ENCODE measurements at places on chromosomes 11 and 22.

DNA sequence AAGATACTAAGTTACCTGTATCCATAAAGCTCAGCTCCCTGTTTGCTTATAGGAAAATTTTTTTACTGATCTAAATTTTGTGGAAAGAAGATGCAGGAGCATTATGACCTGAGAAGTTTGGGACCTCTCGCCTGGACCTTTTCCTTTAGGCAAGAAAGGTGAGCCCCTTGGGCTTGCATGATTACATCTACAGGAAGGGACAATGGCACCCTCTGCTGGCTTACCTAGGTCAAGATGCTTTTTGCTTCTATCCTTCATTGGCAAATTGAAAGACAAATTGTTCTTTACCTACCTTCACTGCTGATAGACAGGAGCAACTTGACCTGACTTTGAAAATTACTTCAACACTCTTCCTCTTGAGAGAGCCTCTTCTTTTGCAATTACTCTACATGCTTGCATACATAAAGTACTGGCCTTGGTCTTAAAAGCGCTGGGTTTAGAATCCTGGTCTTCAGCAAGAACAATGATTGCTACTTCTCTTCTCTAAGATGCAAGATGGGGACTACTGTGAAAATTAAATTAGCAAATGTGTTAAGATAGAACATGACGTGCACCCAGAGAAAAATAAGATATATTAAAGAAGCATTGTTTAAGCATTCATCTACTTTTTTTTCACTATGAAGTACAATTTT is 147.2 kb downstream of the TRPC6 start:
- no peak for DNase-seq

GRCh38 chr22:48906216-48906835 is 921.3 kb downstream of the BRD1 start:
- no peak for DNase-seq

DNA sequence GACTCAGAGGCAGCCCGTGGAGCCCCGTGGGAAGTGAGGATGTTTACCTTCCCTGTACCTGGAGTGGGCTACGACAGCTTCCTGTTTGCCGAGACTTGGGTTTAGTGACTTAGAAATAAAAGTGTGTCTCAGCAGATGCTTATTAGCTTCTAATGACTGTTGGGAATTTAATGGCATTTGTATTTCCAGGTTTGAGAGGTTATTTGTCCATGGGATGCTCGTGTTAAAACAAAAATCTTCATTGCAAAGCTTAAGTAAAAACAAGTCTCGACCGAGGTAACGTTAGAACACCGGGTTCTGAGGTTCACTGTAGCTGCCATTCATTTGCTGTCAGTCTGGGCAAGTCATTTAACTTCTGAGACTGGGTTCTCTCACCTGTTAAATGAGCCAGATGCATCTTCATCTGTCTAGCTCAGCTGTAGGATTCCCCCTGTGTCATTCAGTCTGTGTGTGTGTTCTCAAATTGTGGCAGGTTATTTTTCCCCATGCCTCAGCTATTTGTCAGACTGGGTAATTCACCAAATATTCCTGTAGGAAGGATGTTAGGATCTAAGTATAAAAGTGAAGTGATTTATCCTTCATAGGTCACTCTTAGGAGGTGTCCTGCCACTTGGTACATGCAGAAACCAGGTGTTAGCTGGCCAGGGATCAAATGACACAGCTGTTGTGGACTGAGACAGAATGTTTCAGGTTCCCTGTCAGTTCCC is 791 bp downstream of the EI24 start:
- peak; percentile 14 for DNase-seq

DNA sequence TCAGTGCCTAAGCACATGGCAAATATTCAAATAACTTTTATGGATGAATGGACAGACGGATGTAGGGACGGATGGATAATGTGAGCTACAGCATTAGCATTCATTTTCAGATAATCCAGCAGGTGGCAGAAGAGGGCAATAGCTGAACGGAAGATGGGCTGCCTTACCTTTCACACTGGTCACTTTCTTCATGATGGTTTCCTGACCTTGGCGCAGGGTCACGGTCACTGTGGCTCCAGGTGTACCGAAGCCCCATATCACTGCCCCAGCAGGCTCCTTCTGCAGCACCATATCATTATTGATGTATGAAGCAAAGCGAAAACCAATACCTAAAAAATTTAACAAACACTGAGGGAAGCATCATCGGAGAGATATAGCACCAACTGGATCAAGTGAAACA is 4.3 kb downstream of the SIAE start:
- peak; percentile 60 for DNase-seq

- DNase-seq = no peak
Measured at GRCh38 chr11:126864934-126865333, 135.6 kb downstream of the KIRREL3 start.

DNA sequence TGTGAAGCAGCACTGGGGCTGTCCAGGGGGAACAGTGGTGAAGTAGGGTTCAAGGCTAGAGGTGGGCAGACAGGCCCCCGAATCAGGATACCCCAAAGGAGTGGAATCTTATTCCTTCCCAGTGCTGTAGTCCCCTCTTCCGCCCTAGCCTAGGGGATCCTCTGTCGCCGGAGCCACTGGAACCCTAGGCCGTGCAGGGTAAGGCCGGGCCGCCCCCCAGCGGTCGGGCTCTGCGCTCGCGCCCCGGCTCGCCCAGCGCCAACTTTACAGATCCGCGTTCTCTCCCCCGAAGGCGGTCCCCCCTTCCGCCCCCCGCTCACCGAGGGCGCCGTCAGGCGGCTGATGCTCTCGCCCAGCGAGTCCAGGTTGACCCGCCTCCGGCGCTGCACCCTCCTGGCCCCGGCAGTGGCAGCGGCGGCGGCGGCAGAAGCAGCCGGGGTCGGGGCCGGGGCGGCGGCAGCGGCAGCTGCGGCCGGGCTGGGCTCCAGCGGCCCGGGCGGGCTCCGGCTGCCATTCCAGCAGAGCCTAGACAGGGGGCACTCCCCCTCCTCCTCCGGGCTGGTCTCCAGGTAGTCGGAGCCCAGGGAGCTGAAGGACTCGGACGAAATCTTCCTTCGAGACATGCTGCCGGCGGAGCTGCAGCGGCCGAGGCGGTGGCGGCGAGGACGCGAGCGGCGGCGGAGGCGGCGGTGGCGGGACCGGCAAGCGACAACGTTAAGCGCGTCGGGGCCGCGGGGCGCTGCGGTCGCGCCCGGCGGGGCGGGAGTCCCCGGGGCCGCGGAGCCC is 650 bp downstream of the GUCY1A2 start:
- peak; percentile 35 for DNase-seq

- DNase-seq = peak; percentile 57
Measured at GRCh38 chr22:39183991-39184585, 31.6 kb upstream of the CBX7 start.

DNA sequence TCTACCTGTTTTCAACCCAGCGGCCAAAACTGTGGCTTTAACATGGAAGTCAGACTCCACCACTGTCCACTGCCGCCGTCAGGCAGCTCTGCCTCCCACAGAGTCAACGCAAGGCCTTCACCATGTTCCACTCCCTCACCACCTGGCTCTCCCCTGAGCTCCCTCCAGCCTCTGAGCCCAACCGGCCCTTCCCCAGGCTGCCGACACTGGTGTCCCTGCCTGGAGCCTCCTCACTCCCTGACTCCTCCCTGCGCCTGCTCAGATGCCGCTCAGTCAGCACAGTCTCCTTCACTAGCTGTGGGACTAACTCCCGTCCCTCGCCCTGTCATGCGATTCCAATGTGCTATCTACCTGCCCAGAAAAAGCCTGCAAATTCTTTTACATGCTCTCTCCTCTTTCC is 16.3 kb downstream of the SULT4A1 start:
- no peak for DNase-seq

GRCh38 chr11:109526931-109527330 is 104.9 kb downstream of the C11orf87 start:
- no peak for DNase-seq

GRCh38 chr22:48445113-48445827 is 1382.4 kb downstream of the BRD1 start:
- DNase-seq = no peak

- no peak for DNase-seq
Measured at GRCh38 chr11:47977623-47978022, 2.7 kb upstream of the PTPRJ start.

DNA sequence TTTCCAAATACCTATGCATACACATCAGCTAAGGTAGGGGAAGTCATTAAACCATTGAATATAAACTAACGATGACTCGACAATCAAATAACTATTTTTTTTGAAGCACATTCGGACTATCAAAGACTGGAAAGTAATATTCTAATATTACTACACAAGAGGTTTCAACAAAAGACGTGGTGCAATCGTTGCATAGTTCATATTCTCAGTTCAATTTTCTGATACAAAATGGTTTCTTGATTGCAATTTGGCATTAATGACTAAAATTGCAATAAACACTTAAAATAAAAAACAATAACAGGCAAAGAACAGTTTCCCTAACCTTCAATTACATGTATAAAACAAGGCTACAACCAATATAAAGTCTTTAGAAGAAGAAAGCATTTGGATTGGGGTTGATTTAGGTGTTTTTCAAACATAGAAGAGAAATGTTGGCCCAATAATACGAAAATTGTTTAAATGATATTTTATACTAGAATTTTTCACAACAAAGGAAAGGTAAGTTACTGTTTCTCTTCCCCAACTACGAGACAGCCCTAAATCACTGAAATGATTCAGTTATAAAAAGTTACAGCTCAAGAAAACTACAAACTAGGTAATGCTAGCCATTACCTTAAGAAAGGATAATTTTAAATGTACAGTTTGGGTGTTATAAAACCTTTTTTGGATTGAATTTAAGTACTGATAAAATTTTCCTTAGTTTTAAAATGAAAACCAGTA is 17.6 kb downstream of the BLID start:
- DNase-seq = no peak

GRCh38 chr11:2806351-2807024 is 79.1 kb downstream of the CDKN1C start:
- no peak for DNase-seq

GRCh38 chr22:33896575-33897447 is 23.5 kb downstream of the LARGE1 start:
- DNase-seq = peak; percentile 8

- no peak for DNase-seq
Measured at GRCh38 chr11:115709297-115709696, 205.1 kb upstream of the CADM1 start.

DNA sequence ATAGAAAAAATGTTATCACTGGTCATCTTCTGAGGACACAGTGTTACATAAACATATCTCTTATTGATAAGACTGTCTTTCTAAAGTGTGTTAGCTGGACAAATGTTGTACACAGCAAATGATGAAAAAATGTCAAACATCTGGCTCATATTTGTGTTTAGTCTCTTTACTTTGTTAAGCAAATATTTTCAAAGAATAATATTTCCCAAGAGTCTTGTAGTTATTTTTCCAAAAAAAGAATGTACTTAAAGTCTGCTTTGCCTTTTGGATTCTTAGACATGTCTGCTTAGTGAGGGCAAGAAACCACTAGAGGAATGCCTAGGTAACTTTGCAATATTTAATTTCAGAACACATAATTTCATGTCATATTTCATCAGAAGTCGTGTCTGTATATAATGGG is 23.9 kb upstream of the CCDC179 start:
- no peak for DNase-seq

DNA sequence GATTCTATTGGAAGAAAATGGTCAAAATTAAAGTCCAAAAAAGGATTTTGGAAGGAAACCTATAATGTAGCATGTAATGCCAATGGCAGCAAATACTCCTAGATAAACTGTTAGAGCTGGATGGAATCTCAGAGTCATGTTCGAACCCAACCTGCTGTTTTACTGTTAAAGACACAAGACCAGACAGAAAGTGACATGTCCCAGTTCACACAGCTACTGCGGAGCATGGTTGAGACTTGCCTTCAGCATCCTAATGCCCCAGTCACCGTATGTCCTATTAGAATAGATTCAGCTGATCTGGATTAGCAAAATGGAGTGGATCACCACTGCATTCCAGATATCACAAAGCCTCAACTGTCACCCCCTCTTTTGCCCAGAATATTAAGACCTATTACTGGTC is 14.9 kb downstream of the PISD start:
- DNase-seq = no peak

GRCh38 chr11:123740787-123741158 is 687 bp downstream of the ZNF202 start:
- peak; percentile 12 for DNase-seq

DNA sequence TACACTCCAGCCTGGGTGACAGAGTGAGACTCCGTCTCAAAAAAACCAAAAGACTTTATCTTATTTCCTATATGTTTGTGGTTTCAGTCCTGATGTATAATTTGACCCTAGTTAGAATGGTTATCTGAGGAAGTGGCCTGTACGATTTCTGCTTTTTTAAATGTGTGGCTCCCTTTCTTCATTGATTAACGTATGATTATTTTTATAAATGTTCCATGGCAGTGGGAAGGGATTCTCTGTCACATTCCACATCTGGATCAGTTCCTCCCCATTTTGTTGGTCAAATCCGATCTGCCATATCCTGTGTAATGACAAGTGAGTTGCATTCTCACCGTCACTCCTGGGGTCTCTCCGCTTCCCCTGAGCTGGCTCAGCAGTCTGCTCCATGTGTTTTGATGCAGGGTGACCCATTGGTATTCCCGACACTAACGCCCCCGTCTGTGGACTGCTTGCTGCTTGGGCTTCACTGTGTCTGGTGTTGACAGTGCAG is 20.3 kb downstream of the NEAT1 start:
- DNase-seq = no peak

DNA sequence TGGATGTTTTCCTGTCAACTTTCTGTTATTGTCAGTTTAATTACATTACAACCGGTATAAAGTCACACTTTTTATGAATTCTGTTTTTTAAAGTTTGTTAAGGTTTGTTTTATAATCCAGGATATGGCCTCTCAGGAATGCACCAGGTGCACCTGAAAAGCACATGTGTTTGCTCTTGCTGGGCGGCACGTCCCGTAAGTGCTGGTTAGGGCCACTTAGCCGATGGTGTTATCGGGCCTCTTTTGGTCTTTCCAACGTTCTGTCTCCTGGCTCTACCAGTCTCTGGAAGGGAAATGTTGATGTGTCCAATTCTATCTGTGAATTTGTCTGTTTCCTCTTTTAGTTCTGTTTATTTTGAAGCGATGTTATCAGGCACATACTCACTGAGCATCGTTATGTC is 695.7 kb downstream of the BRD1 start:
- no peak for DNase-seq

DNA sequence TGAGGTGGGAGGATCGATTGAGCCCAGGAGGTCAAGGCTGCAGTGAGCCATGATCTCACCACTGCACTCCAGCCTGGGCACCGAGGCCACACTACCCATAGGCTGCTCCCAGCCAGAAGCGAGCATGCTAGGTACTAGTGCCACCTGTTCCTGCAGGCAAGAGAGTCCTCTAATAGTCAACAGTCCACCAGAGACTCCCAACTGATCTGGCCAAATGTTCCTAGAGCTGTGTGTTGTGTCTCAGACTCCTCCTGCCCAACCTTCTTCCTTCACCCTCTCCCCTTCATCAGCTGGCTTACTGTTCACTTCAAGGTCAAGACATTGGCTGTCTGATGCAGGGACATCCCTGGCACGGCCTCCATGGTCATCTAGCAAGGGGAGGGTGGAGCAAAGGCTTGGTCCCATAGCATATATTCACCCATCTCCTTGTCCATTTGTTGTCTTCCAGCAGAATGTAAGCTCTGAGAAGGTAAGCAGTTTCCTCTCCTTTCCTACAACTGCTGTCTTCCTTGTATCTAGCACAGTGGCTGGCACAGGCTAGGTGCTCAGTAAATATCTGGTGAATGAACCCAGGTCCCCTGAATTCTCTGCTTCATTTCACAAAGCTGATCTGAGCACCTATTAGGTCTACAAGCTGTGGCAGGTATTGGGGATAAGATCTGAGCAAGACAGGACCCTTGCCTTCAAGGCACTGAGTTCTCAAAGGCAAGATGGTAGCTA is 126.2 kb upstream of the SERPIND1 start:
- no peak for DNase-seq

Data from AG08396 (cell line).